T-helper 2 cell (primary cell): ENCODE measurements at places on chromosomes 11 and 22.
A peak's percentile ranks its signal among the peaks of the same experiment; 100 is the strongest.

- no peak for DNase-seq
These were observed 1.7 kb downstream of the TRPT1 start for GRCh38 chr11:64224151-64224890.

- peak; percentile 43 for DNase-seq
These were observed at the start of gene POU2AF1 for GRCh38 chr11:111378861-111379601. Gene POU2AF1 (minus strand): TSS chr11:111379275. CDS start chr11:111379177, 98 bp downstream.

DNA sequence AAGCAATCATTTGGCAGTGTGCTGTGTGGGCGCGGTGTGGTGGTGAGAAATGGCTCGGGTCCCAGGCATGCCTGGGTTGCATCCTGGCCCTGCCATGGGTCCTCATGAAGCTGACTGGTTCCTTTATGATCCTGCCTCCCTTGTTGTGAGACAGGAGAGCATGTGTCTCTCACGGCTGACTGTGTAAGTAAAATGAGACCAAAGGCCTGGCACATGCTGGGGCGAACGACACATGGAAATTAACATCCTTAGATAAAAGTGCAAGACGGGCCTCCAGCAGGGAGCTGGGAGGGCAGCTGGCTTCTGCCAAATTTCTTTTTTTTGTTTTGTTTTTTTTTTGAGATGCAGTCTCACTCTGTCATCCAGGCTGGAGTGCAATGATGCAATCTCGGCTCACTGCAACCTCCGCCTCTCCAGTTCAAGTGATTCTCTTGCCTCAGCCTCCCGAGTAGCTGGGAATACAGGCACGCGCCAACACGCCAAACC lies 9.4 kb upstream of the FBLN1 start:
- DNase-seq, result no peak

- no peak for DNase-seq
These were observed 10.6 kb downstream of the ACAT1 start for GRCh38 chr11:108131993-108132392.

GRCh38 chr22:48832592-48832991 lies 995.1 kb downstream of the BRD1 start:
- DNase-seq, result no peak

DNA sequence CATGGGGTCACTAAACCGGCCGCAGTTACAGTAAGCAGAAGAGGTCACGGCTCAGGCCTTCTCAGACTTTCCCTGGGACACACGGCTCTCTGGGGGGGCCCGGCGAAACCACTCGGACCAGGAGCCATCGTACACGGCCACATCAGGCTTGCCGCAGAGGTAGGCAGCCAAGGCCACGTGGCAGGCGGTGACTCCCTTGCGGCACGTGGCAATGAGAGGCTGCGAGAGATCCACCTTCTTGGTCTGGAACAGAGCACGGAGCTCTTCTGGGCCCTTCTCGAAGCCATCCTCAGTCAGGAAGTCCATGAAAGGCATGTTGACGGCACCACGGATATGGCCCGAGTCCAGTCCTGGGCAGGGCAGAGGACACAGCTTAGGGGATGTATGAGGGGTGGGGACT lies 8.3 kb downstream of the TST start:
- no peak for DNase-seq
